COLO829 (cell line): ENCODE measurements at places on chromosomes 12 and 14.

- DNase-seq = no peak
These were observed 49.1 kb upstream of the RIMBP2 start for GRCh38 chr12:130765186-130765659.

- no peak for DNase-seq
These were observed 306.9 kb downstream of the BCL11B start for GRCh38 chr14:98965076-98965475.

DNA sequence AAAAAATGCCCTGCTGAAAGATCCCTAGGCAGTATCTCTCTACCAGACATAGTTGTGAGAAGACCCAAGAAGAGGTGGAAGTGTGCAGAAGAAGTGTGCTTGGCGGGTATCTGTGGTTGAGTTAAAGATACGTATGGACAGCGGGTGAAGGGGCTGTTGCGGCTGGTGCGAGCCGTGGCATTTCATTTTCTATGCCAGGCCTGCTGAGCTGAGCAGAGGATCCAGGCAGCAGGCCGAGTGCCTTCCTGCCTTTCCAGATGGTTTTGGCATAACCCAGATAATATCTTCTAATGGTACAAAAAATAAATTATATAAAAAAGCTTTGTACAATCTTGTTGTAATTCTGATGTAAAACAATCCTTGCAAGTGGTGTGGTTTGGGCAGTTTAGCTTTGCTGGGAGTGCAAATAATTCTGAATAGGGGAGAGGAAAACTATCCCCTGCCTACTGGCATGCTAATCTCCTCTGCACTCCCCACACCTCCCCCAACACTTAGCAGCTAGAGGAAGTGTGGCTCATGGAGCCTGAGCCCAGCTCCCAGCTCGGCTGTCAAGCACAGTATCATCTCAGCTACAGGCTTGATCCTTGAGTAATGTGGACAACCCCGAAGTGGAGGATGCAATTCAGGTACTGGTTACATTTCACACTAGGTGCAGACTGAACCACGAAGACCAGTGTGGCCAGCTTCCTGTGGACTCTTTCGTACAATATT, 168.9 kb downstream of the VRK1 start:
- DNase-seq = no peak

DNA sequence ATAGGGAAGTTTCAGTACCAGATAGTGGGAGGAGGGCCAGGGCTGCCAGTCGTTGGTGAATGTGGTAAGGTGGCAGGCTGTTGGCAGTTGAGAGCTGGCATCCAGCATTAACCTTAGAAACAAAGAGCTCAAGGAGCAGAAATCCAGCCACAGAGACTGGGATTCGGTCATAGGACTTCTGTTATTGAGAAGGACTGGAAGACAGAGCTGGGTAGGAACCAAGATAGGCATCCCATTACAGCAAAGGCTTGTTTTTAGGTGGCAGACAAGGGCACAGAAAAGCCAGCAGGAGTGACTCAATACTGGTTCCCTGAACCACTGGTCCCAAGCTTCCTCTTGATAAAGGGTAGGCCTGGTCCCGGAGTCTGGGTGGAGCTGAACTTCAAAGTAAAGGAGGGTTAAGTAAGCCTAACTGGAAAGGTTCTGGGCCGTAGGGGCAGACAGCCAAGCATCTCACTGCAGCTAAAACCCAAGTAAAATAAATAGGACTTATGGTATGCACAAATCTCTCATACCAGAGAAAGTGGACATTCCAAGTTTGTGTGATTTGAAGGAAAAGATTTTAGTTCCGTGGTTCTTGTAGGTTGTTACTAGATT, 147.9 kb downstream of the ETV6 start:
- no peak for DNase-seq

DNA sequence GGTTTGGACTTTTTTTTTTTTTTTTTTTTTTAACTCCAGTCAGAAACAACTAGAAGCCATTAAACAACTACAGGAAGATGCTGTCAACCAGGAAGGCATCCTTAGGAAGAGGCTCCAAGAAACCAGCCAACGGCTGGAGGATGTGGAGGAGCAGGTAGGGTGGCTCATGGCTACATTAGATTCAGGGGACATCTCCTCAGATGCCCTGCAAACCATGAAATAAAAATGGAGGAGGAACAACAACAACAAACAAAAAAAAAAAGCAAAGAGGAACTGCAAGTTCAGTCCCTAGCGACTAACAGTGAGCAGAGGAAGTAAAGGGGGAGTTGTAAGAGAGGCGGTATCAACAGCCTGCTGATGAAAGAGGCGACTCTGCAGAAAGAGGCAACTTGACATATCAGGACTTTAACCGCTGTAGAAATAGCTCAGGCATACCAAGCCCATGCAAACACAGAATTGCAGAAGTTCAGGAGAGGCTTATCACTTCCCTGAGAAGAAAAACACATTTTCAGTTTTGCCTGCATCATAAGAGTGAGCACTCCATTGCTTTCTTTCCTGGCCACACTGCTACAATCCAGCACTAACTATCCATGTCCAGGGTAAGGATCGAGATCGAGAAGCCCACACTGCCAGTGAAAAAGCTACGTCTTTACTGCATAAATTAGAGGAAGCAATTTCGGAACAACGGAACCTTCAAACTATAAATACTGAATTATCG, 103.5 kb upstream of the BCAT1 start:
- no peak for DNase-seq

DNA sequence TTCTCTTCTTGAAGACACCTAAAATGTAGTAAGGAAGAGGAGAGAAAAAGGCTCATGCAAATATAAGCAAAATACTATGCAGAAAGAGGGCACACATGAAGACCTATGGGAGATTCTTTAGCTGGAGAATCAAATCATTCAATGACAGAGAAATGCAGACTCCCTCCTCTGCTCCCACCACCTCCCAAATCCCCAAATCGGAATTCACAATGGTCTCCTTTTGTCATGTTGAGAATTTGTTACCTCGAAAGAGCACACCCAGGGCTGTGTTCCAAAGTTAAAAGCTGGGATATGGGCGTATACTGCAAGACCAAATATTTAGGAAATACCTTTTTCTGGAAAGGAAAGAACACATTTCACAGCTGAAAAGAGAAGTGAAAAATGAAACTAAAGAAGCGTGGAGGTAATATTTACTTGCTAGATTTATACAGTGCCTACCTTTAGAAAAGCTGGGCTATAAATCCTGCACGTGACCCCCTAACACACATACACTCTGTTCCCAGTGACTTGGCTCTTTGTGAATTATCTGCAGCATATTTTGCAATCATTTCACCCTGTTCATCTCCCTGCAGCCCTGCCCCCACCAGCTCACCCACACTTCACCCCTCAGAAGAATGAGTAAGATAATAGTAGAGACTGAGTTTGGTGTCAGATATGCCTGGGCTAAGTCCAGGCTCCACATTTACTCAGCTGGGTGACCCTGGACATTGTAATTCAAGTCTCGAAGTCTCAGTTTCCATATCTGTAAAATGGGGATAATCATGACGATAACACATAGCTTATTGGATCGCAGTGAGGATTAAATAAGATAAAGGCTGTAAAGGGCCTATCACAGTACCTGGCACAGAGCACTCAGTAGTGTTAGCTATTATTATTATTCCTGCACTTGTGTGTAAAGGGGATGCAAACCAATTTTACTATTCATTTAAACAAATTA, 2.9 kb upstream of the CACNA1C start:
- peak; percentile 11 for DNase-seq

- no peak for DNase-seq
These were observed 52.9 kb downstream of the PPP4R4 start for GRCh38 chr14:94227029-94227428.

- DNase-seq = no peak
These were observed 75.3 kb downstream of the COCH start for GRCh38 chr14:30949651-30950050.

GRCh38 chr12:53791735-53792326, 40.1 kb upstream of the CISTR start:
- no peak for DNase-seq

DNA sequence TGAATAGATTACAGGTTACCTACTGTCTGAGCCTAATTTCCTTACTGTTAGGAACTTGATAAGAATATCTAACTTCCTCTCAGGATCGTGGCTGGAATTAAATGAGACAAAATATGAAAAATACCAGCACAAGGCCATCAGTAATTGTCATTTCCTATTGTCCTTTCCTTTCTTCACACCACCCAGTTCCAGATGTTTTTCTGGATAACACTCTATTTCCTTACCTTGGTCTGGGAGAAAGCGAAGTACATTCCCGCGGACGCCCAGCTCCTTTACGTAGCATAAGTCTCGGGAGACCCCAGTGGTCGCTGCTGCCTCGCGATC, 376 bp downstream of the GDF3 start:
- no peak for DNase-seq

GRCh38 chr14:49463146-49463545, 123.0 kb downstream of the RPS29 start:
- no peak for DNase-seq

- no peak for DNase-seq
These were observed 3.1 kb upstream of the DDHD1 start for GRCh38 chr14:53156238-53156637.

DNA sequence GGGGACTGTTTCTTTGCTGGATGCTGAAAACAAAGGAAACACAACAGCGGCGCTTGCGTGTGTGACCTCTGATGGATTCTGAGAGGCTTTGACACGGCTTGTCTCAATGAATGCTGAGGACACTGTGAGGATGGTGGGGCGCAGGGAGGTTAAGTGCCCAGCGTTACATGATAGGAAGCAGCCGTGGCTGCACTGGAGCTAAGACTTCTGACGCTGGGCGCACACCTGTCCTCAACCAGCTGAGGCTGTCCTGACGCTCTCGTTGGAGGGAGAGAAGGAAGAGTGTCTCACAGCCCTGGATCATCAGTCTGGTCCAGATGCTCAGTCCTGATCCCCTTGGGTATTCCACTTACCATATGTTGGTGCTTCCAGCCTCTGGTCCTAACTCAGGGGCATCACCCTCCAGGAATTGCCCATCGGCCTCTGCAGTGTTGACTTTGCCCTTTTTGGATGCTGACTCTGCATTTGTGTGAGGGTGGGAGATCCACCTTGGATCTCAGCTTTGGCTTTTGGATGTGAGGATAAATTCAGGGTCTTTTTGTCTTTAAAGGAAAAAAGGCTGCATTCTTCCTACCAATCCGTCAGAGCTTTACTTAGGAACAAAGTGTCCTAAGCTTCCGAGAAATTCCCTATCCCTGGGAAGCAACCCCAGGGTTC, 125.2 kb downstream of the ZNF664 start:
- DNase-seq = no peak

DNA sequence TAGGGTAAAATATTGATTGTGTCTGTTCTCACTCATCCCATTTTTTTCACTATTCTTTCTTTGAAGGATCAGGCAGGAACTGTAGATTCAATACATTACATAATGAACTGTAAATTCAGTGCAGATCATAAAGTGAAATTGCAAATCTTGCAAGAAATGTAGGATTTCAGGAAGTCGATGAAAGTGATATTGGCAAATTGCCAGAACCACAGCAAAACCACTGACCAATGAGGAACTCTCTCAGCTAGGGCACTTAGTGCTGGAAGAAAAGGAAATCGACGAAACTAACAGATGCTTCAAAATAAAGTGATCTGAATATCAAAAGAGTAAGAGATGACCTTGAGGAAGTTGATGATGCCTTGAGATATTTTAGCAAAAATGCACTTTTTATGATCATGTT, 157.6 kb downstream of the AACS start:
- DNase-seq = no peak

- no peak for DNase-seq
These were observed 91.9 kb downstream of the VRK1 start for GRCh38 chr14:96889091-96889490.

DNA sequence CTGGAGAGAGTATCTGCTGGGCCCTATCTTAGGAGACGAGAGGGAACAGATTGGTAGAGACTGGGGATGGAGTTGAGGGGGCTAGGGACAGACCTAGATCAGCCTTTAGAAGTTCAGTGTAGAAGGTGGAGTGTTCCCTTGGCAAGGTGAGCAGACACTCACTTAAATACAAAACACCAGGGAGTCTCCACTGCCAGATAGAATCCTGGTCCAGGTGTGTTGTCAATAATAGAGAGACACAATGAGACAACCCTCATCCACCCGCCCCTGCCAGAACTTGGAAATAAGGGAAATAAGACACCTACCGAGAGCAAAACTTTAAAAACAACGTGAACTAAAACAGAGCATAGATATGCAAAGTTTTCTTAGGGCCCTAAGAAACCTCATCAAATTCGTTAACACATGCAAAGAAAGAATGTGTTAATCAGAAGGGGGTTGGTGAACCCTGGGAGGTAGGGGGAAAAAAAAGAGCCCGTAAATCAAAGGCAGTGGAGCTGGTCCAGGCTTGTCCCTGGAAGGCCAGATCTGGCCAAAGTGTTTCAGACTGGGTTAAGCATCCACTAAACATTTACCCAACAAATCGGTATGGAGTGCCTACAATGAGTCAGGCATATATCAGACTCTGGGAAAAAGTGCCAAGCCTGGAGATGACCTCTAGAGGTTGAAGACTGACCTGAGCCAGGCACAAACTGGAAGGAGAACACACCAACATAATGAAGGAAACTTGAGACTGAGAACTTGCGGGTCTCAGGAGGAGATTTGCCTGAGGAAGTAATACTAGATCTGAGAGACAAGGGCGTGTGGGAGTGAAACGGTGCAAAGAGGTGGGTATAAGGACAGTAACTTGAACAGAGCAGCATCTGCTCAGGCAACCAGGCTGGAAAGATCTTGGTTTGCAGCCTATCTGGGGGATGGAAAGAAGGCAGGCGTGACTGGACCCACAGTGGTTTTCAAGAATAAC, 37.0 kb upstream of the OTX2 start:
- DNase-seq = no peak

DNA sequence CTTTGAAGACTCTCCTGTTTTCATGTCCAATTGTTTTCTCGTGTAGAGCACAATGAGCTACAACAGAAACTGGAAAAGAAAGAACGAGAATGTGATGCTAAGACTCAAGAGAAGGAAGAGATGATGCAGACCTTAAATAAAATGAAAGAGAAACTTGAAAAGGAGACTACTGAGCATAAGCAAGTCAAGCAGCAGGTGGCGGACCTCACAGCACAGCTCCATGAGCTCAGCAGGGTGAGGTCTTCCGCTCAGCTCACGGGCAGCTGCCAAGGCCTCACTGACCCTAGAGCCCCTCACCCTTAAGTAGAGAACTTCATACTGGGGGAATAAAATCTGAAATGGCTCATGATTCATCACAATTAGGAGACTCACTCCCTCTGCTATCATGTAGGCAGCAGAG, 134.7 kb downstream of the GPR135 start:
- no peak for DNase-seq

DNA sequence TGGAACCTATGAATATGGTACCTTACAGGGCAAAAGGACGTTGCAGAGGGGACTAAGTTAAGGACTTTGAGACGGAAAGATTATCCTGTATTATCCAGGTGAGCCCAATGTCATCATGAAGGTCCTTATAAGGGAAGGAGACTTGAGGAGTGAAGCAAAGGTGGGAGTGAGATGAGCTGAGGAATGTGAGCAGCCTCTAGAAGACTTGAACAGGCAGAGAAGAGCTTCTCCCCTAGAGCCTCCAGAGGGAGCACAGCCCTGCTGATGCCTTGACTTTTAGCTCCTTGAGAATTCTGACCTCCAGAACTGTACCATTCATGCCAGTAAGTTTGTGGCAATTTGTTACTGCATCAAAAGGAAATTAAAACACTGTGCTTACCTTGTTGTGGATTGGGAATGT, 41.8 kb upstream of the DCD start:
- no peak for DNase-seq

- DNase-seq = no peak
These were observed 9.7 kb downstream of the AQP6 start for GRCh38 chr12:49982246-49983087.

GRCh38 chr12:39032448-39032847, 127.1 kb upstream of the CPNE8 start:
- DNase-seq = no peak

- no peak for DNase-seq
These were observed 30.3 kb downstream of the EEA1 start for GRCh38 chr12:92898755-92899154.

GRCh38 chr14:94225460-94226378, 51.6 kb downstream of the PPP4R4 start:
- DNase-seq = no peak
